ENCODE measurements at places on chromosomes 3 and 15. TPM values are rescaled to one million over a fixed set of nuclear protein-coding genes. Genes with fewer than 3 reads are reported as not detected.
A peak's percentile ranks its signal among the peaks of the same experiment; 100 is the strongest.

Gene ZNF148
- 27.9 TPM for total RNA-seq

Gene ROPN1
- not detected for total RNA-seq

DNA sequence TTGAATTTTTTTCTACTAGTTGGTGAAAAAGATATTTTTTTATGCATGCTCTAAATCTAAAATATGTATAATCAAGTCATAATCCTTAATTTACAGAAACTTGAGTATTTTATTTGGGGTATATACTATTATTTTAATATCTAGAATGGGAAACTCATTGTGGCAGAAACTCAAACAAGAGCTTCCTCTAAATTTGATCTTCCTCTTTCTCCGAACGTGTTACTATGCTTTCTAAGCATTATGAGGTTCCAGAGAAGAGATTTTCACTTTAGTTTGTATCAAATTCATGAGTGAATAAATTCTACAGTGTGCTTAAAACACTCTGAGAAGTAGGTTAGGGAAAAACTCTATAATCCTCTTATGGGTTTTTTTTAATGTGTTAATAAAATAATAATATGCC is 173.1 kb downstream of the POTEB3 start:
- H3K27me3 ChIP-seq = peaks cover 2% of the 10 kb centered on the region
- DNase-seq = no peak
- no peaks in the 10 kb centered on the region for H3K36me3 ChIP-seq

DNA sequence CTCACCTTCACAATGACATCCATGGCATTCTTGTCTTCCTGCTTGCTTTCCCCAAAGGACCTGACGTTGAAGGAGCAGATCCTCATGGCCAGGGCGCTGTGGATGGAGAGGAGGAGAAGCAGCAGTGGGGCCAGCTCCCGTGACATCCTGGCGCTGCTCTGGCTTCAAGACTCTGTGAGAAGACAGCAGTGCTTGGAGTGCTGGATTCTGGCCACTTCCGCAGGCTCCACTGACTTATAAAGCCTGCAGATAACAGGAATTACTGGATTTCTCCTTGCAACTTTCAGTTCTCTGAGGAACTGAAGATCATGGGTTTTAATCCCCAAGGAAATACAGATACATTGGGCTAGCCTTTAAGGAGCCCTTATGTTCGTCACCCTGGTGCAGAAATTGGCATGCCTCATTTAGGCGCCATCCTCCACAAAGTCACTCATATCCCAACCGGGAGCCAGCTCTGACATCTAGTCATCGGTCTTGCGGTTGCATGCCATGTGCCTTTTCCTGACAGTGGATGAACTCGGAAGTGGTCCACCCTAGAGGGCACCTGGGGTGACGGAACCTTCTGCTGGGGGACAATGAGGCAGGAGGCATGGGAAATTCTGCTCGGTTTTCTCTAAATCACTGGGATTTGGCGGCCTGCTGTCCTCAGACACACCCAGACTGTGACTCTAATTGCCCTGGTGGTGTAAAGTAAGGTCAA is at the start of gene DNASE1L3:
DNASE1L3 (minus strand) TSS at position 212 of the 700 bp plus-strand sequence; CDS start at position 146, 66 bp downstream.
- peaks cover 15% of the 10 kb centered on the region for H3K27me3 ChIP-seq
- DNase-seq = no peak
- H3K27ac ChIP-seq = no peak within 1 kb of the TSS
- H3K36me3 ChIP-seq = no peaks in the 10 kb centered on the region
- H3K4me1 ChIP-seq = peaks cover 29% of the 10 kb centered on the region
- no peak within 1 kb of the TSS for H3K4me3 ChIP-seq

DNA sequence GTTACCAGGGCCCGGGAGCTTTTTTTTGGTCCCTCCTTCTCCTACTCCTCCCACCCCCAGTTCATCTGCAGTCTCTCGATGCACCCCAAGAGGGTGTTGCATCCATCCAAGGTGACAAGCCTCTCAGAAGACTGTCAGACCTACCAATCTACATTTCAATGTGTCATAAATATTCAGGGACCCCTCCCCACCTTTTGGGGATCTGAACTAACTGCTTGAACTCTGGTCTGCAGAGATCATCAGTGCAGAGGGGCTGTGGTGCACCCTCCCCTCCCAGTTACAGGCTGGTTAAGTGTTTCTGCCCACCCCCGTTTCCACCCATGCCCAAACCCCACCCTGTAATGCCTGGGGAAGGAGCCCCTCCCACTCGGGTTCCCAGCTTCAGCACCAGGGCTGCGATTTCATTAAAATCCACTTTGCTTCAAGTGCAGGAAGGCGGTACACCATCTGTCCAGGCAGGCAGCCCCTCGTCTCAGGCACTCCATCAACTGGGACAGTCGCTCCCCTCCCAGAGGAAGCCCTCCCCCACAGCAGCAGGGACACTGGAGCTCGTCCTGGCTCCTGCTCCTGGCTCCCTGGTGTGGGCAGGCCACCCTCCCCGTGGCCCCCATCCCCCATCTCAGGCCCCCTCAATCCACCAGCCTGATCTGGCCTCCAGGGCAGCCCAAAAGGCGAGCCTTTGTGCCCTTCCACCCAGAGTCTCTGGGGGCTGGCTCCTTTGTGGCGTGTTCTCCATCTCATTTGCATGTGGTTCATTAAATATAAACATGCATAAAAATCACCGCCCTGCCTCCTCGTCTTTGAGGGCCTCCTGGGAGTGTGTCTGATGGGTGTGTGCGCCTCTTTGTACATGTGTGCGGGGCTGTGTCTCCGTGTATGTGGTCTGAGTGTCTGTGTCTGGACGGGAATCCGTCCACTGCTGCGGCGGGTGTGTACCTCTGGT is 32.3 kb downstream of the RNU5B-1 start:
- no peaks in the 10 kb centered on the region for H3K36me3 ChIP-seq
- H3K4me3 ChIP-seq = no peak overlapping the region
- H3K27ac ChIP-seq = no peak overlapping the region
- peaks cover 2% of the 10 kb centered on the region for H3K27me3 ChIP-seq
- no peak for DNase-seq

DNA sequence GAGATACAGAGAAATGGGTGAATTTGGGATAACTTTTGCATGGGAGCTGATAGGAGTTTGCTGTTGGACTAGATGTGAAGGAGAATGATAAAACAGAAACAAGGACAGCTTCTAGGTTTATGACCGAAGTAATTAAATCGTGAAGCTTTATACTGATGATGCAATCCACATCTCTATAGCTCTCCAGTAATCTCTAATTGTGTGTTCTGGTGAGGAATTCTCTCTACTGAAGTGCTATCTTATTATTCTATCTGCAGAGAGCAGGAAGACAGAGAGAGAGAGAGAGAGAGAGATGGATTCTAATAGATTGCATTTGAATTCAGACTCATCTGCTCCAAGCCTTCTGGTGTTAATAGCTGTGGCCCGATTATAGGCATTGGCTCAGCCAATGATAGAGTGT is 113.5 kb upstream of the FRMD4B start:
- H3K4me1 ChIP-seq = no peaks in the 10 kb centered on the region
- DNase-seq = no peak
- no peak overlapping the region for H3K4me3 ChIP-seq
- H3K27me3 ChIP-seq = peaks cover 7% of the 10 kb centered on the region

GRCh38 chr3:187798126-187798525 is 52.9 kb upstream of the BCL6 start:
- peaks cover 9% of the 10 kb centered on the region for H3K36me3 ChIP-seq
- no peak for DNase-seq
- peak overlapping the region; percentile 95 for H3K27ac ChIP-seq
- H3K4me1 ChIP-seq = peaks cover 51% of the 10 kb centered on the region
- no peak overlapping the region for H3K4me3 ChIP-seq

Data from activated CD4-positive, alpha-beta memory T cell treated with anti-CD3 and anti-CD28 coated beads for 36 hours (primary cell).